NCI-H1105 treated with DMSO at 0.1 percent for 48 hours (cell line): ENCODE measurements at places on chromosomes 7 and 10.

DNA sequence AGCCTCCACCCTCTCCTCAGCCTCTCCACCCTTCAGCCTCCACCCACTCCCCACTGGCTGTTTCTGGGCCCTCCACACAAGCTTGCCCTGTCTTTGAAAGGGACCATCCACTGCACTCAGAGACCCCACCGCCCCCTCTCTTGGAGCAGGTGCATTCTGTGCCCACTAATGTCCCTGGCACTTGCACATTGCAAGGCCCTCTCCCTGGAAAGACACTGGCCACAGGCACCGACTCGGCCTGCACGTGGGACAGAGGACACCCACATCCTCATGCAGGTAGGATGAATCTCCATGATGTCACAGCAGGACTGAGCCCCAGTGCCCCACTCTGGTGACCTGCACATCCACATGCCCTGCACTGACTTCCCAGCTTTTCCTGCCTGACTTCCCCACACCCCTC lies 36.8 kb upstream of the EBF3 start:
- DNase-seq = no peak

GRCh38 chr10:102604439-102604841 lies 39.8 kb upstream of the TRIM8 start:
- no peak for DNase-seq

GRCh38 chr10:53463539-53463938 lies 691.0 kb upstream of the MBL2 start:
- DNase-seq = no peak

- peak; percentile 85 for DNase-seq
These were observed 158.8 kb downstream of the SKAP2 start for GRCh38 chr7:26705567-26705966.

DNA sequence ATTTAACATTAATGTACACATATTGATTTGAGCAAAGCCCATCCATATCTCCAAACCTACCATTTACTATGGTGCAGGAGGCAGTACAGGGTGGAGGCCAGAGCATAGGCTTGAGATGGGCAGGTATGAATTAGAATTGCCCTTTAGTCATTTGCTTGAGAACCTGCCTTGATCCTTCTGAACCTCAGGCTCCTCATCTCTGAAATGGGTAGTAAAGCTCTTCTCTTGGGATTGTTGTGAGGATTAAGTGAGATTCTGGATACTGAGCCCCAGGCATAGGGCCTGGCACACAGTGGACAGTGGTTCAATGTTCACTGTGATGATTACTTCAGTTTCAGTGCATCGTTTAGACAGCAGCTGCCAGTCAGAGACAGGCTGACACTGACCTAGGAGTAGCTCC lies 5.0 kb upstream of the ATXN7L1 start:
- DNase-seq = no peak

GRCh38 chr10:74384615-74385183 lies 233.7 kb downstream of the ADK start:
- DNase-seq = no peak

DNA sequence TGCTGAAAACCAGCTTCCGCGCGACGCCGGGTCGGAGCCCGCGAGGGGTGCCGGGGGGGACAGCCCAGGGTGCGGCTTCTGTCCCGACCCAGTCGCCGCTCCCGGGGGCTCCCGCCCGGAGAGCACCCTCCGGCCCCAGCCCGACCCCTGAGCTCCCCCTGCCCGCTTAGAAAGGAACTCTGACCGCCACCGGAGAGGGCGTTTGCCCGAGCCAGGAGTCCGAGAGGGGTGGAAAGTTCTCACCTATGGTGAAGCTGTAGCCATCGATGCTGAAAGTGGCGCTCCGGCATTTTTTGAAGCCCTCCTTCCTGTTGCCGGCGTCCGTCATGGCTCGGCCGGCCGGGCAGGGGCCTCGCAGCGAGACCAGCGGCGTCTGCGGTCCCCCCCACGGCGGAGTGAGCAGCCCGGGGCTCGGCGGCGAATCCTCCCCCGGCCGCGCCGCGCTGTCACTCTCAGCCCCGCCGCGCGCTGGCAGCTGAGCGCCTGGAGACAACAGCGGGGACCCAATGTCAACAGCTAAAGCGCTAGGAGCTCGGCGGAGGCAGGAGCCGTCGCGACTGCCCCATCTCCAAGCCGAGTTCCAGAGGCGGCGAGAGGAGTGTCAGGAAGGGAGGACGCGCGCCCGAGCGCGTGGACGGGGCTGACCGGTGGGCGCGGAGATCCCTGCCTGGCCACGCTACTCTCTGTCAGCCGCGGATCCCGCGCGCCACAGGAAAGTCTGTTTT lies 191.6 kb downstream of the LSM5 start:
- peak; percentile 47 for DNase-seq

DNA sequence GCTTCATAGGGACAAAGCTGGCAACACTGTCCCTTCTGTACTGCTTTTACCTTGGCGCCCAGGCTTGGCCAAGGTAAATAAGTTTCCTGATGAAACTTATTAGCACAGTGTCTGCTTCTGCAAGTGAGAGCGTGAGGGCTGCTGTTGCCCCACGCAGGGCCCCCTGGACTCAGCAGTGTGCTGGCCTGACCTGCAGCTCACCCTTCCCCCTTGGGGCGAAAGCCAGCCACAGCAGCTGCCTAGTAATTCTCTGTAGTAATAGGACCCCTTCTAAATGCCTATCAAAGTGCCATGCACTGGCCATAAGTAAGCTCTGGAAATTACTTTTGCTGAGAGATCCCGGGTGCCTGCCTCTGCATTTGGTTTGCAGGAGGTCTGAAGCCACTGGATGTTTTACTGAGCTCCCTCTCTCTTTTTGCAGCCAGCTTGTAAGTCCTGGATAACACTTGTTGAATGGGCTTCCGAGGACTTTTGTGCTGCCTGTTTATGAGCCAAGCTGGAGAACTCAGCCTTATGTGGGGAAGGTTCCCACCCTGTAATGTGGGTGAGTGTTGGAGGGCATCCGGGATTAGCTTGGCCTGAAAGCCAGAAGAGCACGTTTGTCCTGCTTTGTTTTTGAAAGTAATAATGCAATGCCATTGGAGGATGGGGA lies 293.9 kb downstream of the C7orf25 start:
- DNase-seq = no peak

- no peak for DNase-seq
These were observed 727.3 kb downstream of the AUTS2 start for GRCh38 chr7:70325509-70326101.

- DNase-seq = no peak
These were observed 113.3 kb downstream of the KCNMA1 start for GRCh38 chr10:77524281-77524711.

- no peak for DNase-seq
These were observed 48.6 kb upstream of the CNPY1 start for GRCh38 chr7:155594961-155595366.

GRCh38 chr10:63921908-63922467 lies 400.8 kb downstream of the REEP3 start:
- DNase-seq = no peak

- no peak for DNase-seq
These were observed 22.3 kb downstream of the AMZ1 start for GRCh38 chr7:2710286-2710655.

DNA sequence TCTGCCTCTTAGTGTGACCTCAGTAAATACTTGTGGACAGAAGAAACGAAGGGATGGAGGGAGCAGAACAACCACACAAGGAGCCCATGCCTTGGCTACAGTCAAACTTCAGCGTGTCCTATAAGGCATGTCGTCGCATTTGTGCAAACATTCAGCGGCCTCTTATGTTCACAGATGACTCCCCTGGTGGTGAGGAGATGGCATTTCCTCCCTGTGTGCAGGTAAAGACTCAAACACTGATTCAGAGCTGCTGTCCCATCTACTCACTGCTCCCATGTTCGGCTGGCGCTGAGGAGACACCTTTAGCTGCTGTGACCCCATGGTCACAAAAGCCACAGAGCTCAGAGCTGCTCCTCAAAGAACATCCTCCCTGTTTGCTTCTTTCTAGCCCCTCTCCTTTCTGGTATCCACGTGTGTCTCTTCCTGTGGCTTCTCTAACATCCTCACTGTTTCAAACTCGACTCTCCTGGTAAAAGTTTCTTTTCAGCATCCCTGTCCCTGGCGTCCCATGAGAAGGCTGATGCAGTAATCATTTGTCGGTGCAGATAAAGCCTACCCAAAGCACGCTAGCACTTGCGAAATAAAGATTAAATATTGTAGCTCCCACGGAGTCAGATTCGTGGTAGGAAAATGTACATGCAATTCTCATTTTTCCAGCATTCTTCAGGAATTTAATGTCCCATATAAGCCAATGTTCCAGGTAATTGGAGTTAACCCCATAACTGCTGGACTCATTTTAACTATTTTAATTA lies 124.9 kb upstream of the NEBL start:
- no peak for DNase-seq
